H54 (cell line): ENCODE measurements at places on chromosomes 6 and 20.

GRCh38 chr6:70734979-70735378 lies 67.3 kb downstream of the SMAP1 start:
- DNase-seq: no peak

- DNase-seq: no peak
Observed at GRCh38 chr6:136471372-136471771, 78.8 kb downstream of the MAP7 start.

DNA sequence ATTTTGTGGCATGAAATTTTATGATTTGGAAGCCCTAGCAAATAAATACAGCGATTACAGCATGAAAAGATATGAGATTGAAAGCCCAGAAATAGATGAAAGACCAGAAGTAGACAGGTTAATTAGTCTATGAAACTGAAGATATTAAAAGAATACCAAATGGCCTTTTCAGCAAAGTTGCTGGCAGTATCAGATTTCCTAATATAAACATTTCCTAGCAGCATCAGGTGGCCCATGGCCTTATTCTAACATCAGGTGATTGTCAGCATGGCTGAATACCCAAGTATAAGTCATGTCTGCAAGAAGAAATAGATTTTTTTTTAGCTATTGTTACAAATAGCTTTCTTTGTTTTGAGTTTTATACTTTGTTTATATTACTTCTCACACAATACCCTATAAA lies 93.2 kb downstream of the CLVS2 start:
- no peak for DNase-seq

- DNase-seq: no peak
Observed at GRCh38 chr6:15763837-15764236, 101.0 kb upstream of the DTNBP1 start.

DNA sequence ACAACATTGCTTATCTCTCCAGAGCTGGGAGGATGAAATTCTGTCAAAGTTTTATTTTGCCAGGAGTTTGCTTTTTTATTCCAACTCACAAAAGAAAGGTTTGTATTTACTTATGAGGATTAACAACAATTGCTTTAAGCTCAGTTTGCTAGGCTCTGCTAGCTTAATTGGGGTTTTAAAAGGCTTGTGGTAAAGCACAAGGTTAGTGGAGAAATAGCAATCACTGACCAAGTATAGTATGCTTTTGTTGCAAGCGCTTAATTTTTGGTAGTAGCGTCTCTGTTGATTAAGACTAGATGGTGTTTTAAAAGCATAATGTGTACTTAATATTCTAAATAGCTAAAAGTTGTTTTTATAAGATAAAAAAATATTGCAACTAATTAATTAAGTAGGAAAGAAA lies 45.7 kb downstream of the TINAG start:
- DNase-seq: no peak

DNA sequence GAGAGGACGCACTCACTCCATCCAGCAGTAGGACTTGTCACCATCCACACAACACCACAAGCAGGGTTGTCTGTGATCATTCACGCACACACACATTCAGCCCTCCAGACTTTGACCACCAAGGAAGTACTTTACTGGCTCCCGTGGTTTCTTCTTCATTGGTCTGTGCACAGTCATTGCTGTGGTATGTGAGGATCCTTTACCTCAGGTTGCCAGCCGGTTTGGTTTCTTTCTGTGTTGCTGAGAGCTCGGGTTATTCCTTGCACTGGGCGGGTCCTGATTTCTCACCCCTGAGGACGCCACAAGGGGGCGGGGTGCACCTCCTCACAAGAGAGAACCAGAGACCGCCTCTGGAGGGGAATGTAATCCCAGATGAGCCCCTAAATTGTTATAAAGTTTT lies 11.2 kb downstream of the SLC35A1 start:
- DNase-seq: no peak

DNA sequence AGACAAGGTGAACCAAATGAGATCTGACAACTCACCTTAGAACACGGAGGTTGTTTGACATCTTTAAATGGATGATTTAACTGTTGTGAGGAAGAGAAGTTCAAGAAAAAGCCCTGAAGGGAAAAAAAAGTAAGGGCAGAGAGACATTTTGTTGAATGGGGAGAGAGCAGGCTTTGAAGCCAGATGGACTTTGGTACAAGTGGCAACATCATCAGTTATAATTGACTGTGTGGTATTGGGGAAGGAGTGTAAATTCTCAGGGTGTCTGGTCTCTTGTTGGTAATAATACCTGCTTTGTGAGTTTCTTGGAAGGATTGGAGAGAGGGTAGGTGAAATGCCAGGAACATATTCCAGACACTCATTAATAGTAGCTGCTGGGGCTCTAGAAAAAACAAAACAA lies 21.6 kb downstream of the OGFRL1 start:
- no peak for DNase-seq

- no peak for DNase-seq
Observed at GRCh38 chr6:135503703-135504475, 6.3 kb upstream of the AHI1 start.

DNA sequence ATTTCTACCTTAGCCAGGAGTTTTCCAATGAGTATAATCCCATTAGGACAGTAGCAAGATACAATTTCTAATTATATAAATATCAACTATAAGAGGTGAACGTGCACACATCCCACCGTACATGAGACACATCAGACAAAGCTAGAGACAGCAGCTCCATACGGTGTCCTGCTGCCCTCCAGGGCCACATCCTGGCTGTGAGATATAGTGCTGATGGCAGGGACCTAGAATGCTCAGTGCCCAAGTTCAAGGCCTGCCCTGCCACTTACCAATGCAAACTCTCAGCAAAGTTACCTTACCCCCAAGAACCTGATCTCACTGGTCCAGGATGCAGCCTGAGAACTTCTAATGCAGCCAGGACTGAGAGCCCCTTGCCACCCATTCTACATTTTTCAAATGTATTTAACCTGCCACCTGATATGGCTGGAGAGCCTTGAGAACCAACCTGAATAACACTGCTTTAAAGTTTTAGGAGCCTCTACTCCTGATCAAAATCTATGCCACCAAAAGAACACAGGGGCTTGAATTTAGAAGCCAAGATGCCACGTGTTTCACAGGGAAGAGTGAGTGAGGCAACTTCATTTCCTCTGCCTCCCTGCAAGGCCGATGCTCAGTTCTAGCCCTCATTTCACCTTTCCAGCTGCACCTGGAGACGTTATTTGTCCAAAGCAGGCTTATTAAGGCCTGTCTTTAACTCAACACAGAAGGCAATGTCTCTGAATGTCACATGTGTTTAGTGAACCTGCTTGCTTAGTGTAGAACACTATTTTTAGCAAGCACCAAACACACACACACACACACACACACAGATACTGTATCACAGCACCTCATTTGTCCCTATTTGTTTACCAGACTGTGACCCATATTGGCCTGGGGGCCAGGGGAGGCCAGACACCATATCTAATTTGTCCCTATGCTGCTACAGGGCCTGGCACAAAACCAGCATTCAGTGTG lies 6.1 kb downstream of the NFATC2 start:
- DNase-seq: no peak

GRCh38 chr6:157047951-157048350 lies 270.8 kb downstream of the ARID1B start:
- DNase-seq: no peak

DNA sequence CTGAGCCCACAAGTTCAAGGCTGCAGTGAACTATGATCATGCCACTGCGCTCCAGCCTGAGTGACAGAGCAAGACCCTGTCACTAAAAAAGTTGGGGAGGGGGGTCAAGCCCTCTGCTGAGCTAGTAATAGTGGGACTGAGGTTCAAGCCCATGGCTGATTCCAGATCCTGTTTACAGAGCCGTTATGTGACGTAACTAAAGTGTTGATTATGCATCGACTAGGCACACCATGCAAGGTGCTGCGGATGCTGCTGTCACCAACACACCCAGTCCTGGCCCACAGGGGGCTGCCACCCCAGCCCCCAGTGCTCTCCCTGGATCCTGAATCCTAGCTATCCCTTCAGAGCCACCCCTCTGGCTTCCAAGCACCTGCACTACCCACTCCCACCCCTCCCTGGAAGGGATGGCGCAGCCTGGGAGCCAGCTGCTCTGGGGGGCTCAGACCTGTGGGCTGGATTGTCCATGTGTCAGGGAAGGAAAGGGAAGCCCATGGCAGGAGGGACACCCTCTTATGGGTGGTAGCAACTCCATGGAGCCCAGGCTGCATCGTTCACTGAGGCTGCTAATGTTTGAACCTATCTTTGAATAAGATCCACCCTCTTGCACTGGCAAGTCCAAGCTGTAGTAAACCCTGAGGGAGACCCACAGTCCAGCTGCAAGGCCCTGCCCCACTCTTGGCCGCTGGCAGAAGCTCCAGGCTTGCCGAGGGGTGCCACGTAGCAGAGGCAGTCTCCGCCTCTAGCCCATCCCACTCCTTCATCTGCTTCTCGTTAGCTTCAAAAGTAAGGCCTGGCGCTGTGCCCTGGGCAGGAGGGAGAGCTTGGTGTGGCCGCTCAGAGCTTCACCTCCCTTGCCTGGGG lies 95.0 kb downstream of the SNX5 start:
- DNase-seq: peak; percentile 83
